ENCODE measurements at places on chromosomes 2 and 18. TPM values are rescaled to one million over a fixed set of nuclear protein-coding genes. Genes with fewer than 3 reads are reported as not detected.
A peak's percentile ranks its signal among the peaks of the same experiment; 100 is the strongest.

GRCh38 chr2:61266632-61267505, 104.9 kb downstream of the C2orf74 start:
- no peaks in the 10 kb centered on the region for H3K27me3 ChIP-seq
- no peak for DNase-seq
- H3K27ac ChIP-seq = no peak overlapping the region
- H3K36me3 ChIP-seq = peaks cover 4% of the 10 kb centered on the region

GRCh38 chr2:99524056-99524455, 34.2 kb upstream of the REV1 start:
- DNase-seq = no peak
- no peaks in the 10 kb centered on the region for H3K27me3 ChIP-seq
- H3K4me3 ChIP-seq = no peak overlapping the region
- no peaks in the 10 kb centered on the region for H3K4me1 ChIP-seq

GRCh38 chr2:76556018-76556417, 845.3 kb upstream of the GCFC2 start:
- H3K4me3 ChIP-seq = no peak overlapping the region
- no peak for DNase-seq
- no peak overlapping the region for H3K27ac ChIP-seq
- H3K36me3 ChIP-seq = no peaks in the 10 kb centered on the region
- no peaks in the 10 kb centered on the region for H3K4me1 ChIP-seq
- H3K27me3 ChIP-seq = no peaks in the 10 kb centered on the region

- H3K4me3 ChIP-seq = no peak overlapping the region
- H3K27ac ChIP-seq = no peak overlapping the region
- H3K27me3 ChIP-seq = no peaks in the 10 kb centered on the region
- no peaks in the 10 kb centered on the region for H3K4me1 ChIP-seq
- H3K36me3 ChIP-seq = no peaks in the 10 kb centered on the region
- DNase-seq = no peak
These were observed 121.4 kb downstream of the FSHR start for GRCh38 chr2:49032936-49033335.

GRCh38 chr18:39647627-39648534, 2082.3 kb upstream of the CELF4 start:
- H3K4me3 ChIP-seq = no peak overlapping the region
- 0 out of 2 replicates have a peak, but pooled peaks cover 6% of the 10 kb centered on the region for H3K4me1 ChIP-seq
- no peak for DNase-seq
- no peak overlapping the region for H3K27ac ChIP-seq
- H3K36me3 ChIP-seq = no peaks in the 10 kb centered on the region
- no peaks in the 10 kb centered on the region for H3K27me3 ChIP-seq

GRCh38 chr2:20592106-20593071, 58.5 kb downstream of the HS1BP3 start:
- no peaks in the 10 kb centered on the region for H3K27me3 ChIP-seq
- no peak overlapping the region for H3K27ac ChIP-seq
- peaks cover 4% of the 10 kb centered on the region for H3K4me1 ChIP-seq
- no peak for DNase-seq

GRCh38 chr2:36553683-36554082, 44.3 kb downstream of the FEZ2 start:
- no peak overlapping the region for H3K4me3 ChIP-seq
- H3K27me3 ChIP-seq = no peaks in the 10 kb centered on the region
- no peak for DNase-seq
- no peak overlapping the region for H3K27ac ChIP-seq
- no peaks in the 10 kb centered on the region for H3K4me1 ChIP-seq
- peaks cover 6% of the 10 kb centered on the region for H3K36me3 ChIP-seq

GRCh38 chr2:70045932-70046331, 41.3 kb upstream of the PCBP1 start:
- DNase-seq = no peak
- no peaks in the 10 kb centered on the region for H3K27me3 ChIP-seq
- H3K4me1 ChIP-seq = no peaks in the 10 kb centered on the region

DNA sequence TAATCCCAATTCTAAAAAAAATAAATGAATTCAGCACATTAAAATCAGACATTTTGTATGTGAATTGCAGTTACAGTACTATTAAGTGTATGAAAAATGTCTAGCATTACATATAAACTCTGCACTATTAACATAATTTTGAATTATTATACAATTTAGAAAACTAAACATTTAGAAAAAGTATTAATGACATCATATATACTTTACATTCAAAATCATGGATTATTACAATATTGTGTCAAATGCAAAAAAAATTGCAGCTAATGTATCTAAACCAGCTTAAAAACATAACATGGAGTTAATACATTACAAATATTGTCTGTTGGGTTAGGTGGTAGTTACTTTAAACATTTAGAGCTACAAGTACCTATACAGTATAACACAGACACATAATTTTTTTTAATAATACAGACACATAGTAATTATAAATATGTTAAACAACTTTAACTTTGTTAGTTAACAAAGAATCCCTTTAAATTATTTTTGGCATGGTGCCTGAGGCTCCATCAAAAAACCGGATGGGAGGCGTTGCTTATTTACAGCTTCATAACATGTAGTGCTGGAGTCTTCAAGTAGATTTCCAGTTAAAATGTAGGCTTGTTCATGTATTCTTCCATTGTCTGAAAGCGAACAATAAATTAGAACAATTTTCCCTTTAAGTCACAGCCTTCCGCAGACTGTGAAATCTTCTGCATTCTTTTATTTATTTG, 79.1 kb downstream of the AP1S3 start:
- no peaks in the 10 kb centered on the region for H3K4me1 ChIP-seq
- no peak overlapping the region for H3K27ac ChIP-seq
- no peak overlapping the region for H3K4me3 ChIP-seq
- DNase-seq = no peak

DNA sequence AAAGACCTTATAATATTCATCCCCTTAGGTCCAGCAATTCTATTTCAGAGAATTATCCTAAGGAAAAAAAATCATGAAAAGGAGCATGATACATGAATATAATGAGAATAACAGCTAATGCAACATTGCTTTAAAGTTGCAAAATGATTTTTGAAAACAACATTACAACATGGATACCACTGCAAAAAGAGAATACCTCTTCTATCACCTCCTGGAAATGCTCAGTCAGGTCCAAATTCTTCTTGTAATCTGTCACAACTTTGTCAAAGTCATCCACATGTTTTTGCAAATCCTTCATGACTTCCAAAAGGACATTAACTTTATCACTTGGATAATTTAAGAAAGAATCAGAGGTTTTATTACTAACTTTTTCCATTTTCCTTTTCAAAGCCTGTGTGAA, 47.9 kb upstream of the TTN start:
- no peaks in the 10 kb centered on the region for H3K36me3 ChIP-seq
- no peaks in the 10 kb centered on the region for H3K4me1 ChIP-seq
- no peak for DNase-seq
- H3K27ac ChIP-seq = no peak overlapping the region

DNA sequence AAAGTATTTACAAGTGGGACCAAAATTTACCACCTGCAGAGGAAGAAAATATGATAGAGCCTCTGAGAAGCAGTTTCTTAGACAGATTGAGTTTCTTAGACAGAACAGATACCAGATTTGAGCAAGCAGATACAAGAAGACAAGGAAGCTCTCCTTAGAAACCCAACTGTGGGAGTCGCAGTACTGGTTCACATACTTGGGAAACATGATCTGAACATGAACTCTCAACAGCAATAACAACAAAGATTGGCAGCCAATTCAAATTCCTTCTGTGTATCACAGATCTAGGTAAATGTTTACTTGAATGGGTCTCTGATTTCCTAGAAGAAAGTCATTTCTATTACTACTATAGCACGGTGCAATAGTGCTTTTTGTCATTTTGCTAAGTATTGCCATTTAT, 82.1 kb downstream of the OLA1 start:
- DNase-seq = no peak
- H3K36me3 ChIP-seq = peaks cover 3% of the 10 kb centered on the region

GRCh38 chr2:239230318-239231052, 170.3 kb downstream of the HDAC4 start:
- no peaks in the 10 kb centered on the region for H3K36me3 ChIP-seq
- H3K27ac ChIP-seq = no peak overlapping the region
- DNase-seq = no peak
- H3K4me1 ChIP-seq = peaks cover 8% of the 10 kb centered on the region
- no peak overlapping the region for H3K4me3 ChIP-seq

DNA sequence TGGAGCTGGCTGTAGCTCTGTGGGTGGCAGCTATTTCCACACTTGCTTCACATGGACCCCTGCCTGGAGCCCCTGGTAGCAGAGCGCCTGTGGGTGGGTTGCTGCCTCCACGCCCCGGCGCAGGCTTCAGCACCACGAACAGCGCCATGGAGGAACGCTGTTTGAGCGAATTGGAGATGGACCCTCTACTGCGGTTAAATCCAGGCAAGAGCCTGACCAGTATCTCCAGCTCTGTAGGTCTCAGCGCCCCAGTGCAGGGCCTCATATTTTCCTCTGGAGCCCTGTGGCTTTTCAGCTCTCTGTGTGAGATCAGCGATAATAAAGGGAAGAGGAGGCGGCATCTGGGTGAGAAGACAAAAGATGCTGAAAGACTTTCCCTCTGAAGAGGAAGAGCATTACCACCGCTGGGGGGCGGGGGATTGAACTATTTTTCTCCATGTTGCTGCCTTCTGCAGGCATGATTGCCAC, 12.0 kb downstream of the ONECUT2 start:
- no peak overlapping the region for H3K4me3 ChIP-seq
- no peak overlapping the region for H3K27ac ChIP-seq
- peaks cover 34% of the 10 kb centered on the region for H3K27me3 ChIP-seq
- DNase-seq = peak; percentile 91

DNA sequence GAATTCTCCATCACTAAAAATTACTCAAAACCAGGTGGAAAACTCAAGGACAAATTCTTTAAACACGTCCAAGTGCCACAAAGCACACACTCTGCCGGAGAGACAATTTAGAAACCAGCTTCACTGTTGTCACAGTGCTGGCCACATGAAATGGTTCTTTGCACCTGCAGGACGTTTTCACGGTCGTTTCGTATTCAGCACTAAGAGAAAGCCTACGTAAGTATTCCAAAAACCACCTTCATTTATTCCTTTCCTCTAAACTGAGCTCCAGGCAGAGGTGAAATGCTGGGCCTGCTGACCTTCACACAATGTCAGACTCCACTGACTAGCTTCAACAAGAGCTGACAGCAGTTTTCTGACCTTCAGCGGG, 680 bp downstream of the ATP5F1A start:
- peak overlapping the region; percentile 92 for H3K27ac ChIP-seq
- no peaks in the 10 kb centered on the region for H3K27me3 ChIP-seq
- DNase-seq = no peak
- peaks cover 2% of the 10 kb centered on the region for H3K4me1 ChIP-seq
- H3K36me3 ChIP-seq = peaks cover 3% of the 10 kb centered on the region

CYS1 gene
- total RNA-seq = 0.13 TPM

ORC4 gene
- 63.4 TPM for total RNA-seq

NAT8 gene
- total RNA-seq = not detected

PLGLB1 gene
- total RNA-seq = 0.54 TPM

OSR1 gene
- not detected for total RNA-seq

NXPH2 gene
- 6.9 TPM for total RNA-seq
